GM20000 (cell line): ENCODE measurements at places on chromosomes 3 and 15.

DNA sequence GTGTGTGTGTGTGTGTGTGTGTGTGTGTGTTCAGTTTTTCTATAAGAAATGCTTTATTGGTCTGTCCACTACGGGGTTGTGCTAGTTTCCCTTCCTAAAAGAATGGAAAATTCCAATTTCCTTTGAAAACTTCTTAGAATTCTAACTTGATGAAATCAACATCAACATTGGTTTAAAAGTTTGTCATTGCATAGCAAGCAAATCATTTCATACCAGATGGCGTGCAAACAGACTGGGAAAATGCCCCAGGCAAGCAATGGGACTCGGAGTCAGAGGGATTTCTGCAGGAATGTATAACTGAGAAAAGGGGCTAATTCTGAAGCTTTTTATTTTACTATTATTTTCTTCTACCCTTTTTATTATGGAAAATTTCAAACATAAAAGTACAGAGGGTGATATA is 13.1 kb upstream of the DYNC1LI1 start:
- no peak for DNase-seq

GRCh38 chr3:29212789-29213433 is 68.0 kb upstream of the RBMS3 start:
- DNase-seq = no peak

- DNase-seq = no peak
Measured at GRCh38 chr3:25350725-25351114, 77.3 kb upstream of the RARB start.

DNA sequence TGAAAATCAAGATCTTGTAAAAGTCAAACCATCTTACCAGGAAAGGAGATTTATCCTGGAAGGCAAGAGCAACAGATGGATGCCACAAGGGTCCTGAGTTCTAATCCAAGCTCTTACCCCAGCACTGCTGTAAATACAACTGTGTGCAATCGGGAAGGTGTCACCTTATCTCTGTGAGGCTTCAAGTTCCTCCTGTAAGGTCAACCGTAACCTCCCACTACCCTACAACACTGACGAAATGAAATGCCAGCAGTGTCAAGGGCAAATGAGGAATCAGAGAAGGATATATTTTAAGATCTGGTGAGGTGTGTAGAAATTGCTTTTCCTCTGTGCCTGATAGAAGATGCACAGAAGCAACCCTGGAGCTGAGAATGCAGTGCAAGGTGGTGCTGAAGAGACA is 207.8 kb downstream of the NTRK3 start:
- no peak for DNase-seq

DNA sequence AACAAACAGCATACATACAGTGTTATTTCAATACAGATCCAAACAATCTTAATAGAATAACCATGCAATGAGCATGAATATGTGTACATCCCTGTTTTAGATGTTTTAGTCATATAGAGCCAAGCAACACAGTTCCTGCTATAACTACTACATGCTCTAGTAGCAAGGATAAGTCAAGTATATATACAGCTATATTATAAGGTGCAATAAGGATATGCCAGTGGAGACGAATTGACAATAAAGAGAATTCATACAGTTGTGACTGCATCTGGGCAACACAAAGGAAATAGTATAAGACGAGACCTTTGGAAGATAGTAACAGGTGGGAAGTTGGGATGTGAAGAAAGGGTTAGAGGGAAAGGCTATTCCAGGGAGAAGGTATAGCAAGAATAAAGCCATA is 103.4 kb downstream of the TPRG1 start:
- no peak for DNase-seq

DNA sequence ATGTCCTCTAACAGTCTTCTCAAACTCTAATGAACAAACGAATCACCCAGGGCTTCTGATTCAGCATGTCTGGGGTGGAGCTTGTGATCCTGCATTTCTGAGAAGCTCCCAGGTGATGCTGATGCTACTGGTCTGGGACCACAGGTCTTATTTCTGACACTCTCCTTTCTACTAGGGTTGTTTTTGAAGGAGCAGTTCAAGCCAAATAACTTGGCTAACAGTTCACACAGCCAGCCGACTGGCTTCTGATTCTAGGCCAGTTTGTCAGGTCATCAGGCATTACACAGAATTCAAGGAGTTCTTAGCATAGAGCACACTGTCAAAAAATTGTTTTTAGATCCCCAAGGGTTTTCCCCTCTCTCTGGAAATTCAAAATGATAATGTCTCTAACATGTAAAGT is 100.7 kb downstream of the TIGIT start:
- no peak for DNase-seq

DNA sequence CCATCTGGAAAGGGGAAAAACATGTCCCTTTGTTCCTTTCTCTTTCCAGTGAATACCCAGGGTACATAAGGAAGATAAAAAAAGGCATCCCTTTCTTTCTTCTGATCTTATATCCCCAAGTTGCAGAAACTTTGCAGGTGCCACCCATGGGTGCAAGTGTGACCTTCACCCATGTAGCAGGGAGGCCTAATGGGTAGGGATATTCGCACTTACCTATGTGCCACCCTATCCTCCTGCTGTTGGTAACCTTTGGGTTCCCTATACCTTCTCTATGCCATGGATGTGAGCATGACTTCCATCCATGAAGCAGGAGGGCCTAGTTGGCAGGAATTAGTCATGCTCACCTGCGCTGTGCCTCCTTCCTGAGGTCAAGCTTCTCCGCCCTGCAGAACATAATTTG is 59.2 kb upstream of the C15orf39 start:
- no peak for DNase-seq

DNA sequence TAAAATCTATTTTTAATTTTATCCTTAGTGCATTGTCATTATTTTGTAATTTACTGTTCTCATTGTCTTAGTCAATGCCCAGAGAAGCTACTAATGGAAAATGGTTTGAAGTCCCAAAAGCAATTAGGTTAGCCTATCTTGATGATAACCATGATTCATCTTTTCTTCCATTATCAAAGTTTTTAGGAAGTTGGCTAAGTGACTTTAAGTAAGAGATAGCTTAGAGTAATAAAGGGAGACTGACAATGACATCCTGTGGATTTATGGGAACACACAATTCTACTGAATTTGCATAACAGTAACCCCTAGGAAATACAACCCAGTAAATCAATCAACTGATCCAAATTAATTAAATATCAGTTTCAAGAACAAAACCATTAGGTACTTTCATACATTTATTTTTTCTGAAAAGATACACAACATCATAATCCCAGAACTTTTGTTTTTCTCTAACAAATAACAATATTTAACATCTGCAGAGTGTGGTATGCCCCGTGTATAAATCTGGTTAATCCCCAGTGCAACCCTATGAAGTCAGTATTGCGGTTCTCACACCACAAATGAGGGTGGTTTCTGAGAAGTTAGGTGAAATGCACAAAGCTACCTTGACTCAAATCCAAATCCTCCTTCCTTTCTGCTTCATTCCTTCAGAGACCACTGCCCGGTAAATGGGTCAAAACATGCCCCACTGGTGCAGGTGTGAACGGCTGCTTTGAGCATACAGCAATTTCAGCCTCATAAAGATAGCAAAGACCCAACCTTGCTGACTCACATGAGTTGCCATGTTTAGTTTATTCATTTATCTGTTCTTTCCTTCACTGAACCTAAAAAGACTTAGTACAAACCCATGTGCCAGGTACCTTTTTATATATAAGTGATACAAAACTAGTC is 202.1 kb downstream of the TBL1XR1 start:
- no peak for DNase-seq

DNA sequence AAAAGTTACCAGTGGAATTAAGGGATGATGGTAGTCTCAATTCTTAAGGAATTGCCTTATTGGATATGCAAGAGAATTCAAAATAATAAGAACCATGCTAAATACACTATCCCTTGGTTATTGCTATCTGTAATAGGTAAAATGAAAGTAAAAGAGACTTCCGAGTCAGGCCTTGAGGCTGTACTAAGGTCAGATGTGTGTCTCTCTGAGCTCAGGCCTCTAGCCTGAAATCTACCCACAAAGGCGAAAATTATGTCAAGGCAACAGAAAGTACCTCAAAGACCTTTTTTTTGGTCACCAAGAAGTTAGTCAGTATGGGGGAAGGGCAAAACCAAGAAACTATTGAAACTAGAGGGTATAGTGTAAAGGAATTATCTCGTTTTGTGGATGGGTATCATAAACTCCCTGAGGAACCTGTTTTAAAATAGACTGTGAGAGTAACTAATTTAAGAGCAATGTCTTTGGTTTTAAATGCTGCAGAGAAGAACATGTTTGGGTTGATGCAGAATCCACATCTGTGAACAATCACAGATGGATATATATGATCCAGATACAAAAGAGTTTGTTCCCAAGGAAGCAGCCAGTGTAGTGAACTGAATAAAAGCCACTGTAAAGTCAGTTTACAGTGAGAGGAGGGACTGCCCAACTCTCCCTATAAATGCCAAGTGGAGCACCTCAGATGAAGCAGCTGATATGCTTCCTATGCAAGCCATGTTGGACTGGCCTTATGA is 382.3 kb upstream of the SEMA6D start:
- DNase-seq = no peak

DNA sequence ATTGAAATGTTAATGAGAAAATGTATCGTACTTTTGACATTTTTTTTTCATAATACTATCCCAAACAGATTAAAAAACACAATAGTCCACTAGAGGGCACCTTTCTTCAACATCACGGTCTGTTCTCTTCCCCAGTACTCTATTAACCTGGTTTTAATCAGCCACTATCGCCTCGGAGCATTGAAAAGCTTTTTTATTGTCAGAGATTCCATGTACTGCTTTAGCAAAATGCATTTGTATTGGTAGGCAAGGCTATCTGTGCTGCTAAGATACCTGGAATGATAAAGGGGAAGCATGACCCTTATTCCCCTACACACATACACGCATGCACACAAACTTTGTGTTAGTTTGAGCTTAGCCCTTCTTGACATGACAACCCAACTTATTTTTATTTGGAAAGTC is 160.1 kb upstream of the IL12A start:
- peak; percentile 41 for DNase-seq

DNA sequence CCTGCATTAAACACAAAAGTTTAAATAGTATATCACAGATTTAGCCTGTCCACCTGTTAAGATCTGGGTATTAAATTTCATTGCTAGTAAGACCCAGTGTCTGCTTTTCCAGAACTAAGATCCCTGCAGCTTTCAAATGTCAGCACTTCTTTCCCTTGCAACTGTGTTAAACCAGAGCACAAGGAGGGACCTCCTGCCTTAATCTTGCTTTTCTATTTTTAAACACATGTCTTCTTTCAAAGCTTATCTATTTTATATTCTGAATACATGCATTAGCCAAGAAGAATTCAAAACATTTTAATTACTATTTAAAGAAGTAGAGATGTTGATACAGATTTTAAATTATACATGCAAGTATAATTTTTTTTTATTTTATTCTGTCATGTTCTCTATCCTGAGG is 315.1 kb downstream of the ARPP21 start:
- DNase-seq = no peak

- no peak for DNase-seq
Measured at GRCh38 chr3:100850701-100851100, 141.4 kb downstream of the TFG start.

GRCh38 chr3:48511551-48511950 is 7.6 kb upstream of the SHISA5 start:
- no peak for DNase-seq
